DMS 273 treated with DMSO at 0.1 percent for 48 hours (cell line): ENCODE measurements at places on chromosomes 11 and 22.

GRCh38 chr11:59705294-59705693 lies 8.4 kb downstream of the OR10V1 start:
- no peak for DNase-seq

GRCh38 chr11:71987521-71987920 lies 11.2 kb upstream of the IL18BP start:
- DNase-seq, result no peak

DNA sequence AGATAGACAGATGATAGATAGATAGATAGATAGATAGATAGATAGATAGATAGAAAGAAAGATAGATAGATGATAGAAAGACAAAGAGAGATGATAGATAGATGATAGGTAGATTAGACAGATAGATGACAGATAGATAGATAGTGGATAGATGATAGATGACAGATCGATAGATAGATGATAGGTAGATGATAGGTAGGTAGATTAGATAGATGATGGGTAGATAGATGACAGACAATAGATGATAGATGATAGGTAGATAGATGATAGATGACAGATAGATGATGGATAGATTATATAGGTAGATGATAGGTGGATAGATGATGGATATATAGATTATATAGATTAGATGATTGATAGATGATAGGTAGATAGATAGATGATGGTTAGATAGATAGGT lies 4.3 kb downstream of the LZTR1 start:
- no peak for DNase-seq

DNA sequence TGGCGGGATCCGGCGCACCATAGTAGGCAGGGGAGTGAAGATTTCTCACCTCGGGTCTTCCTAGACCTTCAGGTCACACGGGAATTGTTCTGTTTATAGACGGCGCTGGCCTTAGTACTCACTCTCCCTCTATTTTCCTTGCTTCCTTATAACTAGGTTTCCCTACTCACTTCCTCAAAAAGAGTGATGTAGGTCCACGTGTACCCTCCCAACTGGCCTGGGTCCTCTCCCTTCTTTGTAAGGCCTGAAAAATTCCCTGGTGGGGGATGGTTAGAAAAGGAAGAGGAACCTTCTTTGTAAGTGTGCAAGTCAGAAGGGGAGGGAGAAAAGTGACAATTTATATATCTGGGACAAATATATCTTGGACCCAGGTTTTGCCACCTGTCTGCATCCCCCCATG lies 2.9 kb upstream of the TMEM9B start:
- DNase-seq, result no peak

DNA sequence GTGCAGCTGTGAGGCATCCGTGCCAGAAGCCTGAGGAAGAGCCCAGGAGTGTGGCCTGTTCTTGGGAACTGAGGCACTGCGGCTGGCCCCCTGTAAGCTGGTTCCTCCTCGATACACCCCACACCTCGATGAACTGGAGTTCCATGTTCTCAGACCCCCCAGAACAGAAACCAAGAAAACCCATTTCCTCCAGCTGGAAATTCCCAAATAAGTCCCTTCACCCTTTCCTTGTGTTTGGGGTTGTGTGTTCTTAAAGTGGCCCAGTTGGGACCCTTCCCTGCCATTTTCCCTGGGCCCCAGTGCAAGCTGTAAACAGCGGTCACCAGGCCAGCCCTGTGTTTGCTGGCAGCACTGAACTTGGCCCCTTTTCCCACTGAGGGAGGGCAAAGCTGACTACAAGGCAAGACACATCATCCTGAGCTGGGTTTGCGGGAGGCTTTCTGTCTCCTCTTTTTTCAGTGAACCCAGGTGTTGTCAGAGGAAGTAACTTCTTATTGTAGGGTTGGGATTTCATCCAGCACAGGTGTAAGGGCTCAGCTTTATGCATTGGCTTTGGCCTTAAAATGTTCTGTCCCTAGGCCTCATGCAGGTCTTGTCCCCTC lies 60.1 kb upstream of the MPEG1 start:
- DNase-seq, result no peak

DNA sequence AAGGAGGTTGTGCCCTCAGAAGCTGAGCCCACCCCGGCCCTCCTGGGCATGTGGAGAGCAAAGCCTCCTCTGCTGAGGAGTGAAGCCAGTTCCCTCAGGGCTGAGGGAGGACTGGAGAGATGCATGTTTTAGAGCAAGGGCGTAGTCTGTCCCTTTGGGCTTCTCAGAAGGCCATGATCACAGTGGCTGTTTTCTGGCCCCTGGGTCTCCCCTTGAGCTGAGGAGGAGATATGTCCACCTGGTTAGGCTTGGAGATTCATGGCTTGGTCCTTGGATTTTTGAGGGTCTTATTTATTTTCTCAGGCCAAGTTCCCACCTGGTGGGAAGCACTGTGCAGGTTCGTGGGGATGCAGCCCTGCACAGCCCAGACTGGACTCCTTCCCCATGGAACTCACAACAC lies 46.5 kb upstream of the THY1 start:
- no peak for DNase-seq

DNA sequence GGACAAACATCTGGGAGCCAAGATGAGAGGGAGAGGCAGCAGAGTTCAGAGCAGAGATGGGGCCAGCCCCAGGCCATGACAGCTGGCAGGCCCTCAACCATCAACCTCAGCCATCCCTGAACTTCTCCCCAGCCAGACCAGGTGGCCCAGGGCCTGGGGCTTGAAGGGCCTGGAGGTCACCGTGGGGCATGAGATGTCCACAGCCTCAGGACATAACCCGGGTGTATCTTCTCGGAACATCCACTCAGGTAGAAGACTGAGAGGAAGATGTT lies 12.4 kb upstream of the SLC39A13 start:
- DNase-seq, result no peak

DNA sequence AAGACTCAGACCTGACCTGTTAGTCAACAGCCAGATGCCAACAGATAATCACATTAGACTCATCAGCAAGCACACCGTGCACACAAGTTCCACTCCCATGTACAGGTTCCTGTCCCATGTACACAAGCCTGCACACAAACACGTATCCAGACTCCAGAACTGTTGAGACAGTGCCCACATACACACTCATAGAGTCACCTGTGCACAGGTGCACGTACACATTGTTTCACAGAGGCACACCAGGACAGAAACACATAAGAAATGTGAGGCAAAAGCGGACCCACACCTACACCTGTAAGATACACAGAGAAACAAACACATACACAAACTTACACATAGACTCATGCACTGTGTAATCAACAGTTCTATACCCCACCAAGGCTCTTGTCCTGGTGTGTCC lies 2.7 kb upstream of the ZNF74 start:
- DNase-seq, result no peak

GRCh38 chr22:36282328-36282831 lies 29.4 kb downstream of the APOL1 start:
- no peak for DNase-seq

DNA sequence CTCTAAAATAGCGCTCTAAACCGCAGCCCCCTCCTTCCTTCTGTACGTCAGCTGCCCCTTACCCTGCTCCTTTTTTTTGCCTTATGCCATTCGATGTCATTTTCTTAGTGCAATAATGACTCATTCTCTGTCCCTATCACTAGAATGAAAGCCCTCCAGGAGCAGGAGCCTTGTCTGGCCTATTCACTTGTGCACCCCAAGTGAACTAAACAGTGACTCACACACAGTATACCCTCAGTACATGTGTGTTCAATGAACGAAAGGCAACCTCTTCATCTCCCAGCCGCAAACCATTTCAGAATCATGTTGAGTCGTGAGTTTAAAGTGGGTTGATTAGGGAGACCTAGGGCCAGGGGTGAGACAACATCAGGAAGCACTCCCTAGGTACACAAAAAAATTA lies 50.7 kb upstream of the SPATA19 start:
- DNase-seq, result no peak

GRCh38 chr11:16262645-16262955 lies 93.7 kb downstream of the SOX6 start:
- no peak for DNase-seq

DNA sequence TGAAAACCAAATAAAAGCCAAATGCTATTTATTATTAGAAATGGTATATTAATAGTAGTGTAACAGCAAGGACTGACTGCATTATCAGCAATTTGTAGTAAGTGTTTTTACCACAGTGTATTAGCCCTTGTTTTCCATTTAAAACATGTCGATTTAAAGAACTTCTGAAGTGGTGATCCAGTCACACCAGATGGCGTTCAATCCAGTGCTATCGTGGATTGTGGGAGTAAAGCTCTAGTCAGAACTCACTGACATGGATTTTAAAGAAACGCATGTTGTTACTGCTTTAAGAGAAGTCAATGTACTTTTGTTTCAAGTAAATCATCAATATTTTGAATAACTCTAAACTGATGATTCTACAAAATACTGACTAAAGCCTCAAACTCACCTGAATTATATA lies 51.1 kb downstream of the LARGE2 start:
- no peak for DNase-seq

DNA sequence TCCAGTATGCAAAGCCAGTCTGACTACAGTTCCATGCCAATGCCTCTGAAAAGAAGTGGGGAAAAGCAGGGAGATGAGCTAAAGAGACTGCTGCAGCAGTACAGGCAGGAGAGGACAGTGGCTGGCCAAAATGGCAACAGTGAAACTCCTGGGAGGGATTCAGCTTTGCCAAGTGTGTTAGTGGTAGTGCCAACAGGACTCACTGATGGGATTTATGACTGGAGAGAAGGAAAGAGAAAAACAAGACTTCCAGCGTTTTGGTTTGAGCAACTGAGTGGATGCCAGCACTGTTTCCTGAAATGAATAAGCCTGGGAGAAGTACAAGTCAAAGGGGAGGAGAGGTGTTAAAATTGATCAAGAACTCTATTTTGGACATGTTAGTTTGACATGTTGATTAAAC lies 80.9 kb downstream of the PLEKHA7 start:
- DNase-seq, result no peak

DNA sequence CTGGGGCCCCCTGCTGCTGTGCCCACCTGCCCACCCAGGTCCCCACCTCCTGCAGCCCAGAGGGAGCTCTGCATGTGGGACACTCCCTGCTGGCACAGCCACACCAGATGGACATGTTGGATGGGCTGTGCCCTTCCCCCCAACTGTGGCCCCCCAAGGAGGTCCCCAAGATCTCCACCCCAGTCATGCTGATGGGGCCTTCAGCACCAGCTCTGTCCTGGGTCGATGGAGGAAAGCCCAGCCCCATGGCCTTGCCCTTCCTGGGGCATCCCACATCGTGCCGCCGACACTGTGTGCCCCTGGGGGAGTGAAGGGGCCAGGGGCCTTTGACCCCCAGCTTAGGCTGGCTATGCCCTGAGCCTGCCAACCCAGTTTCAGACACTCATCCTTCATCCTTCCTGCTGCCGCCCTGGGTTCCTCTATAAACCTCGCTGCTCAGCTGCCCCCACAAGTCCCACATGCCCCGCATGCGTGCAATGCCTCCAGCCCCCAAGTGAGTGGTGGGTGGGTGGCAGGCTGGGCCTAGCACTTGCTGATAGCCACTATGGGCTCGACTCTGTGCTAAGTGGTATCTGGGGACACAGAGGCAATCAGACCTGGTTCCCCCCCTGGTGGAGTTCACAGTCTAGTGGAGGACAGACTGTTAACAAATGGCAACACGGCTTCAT lies 3.9 kb upstream of the DPP3 start:
- no peak for DNase-seq

DNA sequence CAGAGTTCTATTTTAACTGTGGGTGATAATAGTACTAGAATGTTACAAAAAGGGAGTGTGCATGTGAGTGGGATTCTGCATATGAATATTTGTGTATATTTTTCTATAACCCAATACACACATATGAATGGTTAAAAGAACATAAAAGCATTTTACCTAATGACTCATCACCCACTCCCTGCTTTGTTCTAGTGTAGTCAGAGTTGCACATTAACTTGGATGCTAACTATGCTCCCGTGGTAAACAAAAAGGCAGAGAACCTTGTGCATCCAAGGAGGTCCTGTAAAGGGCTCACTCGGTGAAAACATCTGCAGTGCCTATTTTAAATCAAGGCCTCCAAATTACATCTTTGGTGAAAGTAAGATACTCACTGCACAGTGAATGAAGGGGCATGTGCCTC lies 1289.4 kb downstream of the LRRC4C start:
- DNase-seq, result no peak

- no peak for DNase-seq
These were observed 1.8 kb downstream of the CD82 start for GRCh38 chr11:44566952-44567875.

GRCh38 chr11:2451336-2451735 lies 6.5 kb downstream of the KCNQ1 start:
- no peak for DNase-seq

DNA sequence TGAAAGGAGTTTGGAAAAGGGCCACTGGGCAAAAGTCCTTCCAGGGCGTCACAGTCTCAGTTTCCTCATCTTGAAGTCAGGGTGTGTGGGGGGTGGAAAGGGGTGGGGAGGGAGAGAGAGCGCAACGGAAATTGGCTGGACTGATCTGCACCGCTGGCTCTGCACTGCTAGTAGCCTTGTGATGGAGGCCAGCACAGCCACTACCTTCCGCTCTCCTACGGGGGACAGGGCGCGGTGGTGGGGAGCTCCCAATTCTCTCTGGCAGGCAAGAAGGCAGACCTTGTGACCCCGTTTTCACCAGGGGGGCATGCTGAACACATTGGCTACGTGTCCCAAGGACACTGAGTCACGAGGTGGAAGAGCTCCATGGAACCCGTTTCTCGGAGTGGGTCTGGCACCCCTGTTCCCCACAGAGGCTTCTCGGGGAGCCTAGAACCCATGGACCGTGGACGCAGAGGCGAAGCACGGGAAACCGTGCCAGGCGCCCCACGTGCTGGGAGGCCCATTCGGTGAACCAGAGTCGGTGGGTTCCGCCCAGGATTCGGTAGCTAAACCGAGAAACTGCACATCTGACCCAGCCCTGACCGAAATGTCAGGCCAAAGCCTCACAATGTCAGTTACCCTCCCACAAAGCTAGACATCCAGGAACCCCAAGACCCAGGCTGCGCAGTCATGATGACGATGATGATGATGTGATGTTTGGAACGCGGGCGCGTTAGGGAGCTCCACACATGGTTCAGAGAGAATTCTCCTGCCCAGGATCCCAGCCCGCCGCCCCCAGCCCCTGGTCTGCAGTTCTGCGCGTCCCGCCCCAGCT lies 28.3 kb upstream of the WNT11 start:
- DNase-seq, result no peak

GRCh38 chr11:77515483-77515882 lies 41.6 kb upstream of the PAK1 start:
- no peak for DNase-seq

DNA sequence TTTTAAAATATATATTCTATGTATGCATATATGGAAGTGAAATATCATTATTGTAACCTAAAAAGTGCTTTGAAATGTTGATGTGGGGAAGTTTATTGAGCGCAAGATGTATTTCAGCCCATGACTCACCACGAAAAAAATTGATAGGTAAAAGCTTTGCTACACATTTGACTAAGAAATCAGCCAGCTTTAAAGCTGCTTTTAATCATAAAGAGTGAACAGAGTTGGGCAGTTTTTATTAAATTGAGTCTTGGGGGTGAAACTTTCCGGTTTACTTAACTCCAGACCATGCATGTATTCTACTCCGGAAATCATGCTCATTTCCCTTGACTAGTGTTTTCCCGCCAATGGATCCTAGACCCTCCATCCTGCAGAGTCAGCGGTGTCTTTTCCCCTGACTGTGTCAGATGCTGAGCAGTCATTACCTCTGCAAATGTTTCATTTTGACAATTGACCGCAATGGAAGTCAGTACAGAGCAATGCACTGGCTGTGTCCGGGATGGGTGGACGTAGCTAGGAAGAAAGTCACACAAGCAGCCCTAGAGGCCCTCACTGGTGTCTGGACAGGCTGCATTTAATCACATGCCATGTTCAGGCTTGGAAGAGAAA lies 47.2 kb upstream of the MPEG1 start:
- DNase-seq, result no peak

- DNase-seq, result no peak
These were observed 247.1 kb downstream of the TBC1D22A start for GRCh38 chr22:47009304-47010101.
